Activated CD4-positive, alpha-beta memory T cell treated with anti-CD3 and anti-CD28 coated beads for 36 hours (primary cell): ENCODE measurements at places on chromosomes 7 and 10.

GRCh38 chr10:517241-517830 lies 172.1 kb downstream of the DIP2C start:
- no peak for DNase-seq

DNA sequence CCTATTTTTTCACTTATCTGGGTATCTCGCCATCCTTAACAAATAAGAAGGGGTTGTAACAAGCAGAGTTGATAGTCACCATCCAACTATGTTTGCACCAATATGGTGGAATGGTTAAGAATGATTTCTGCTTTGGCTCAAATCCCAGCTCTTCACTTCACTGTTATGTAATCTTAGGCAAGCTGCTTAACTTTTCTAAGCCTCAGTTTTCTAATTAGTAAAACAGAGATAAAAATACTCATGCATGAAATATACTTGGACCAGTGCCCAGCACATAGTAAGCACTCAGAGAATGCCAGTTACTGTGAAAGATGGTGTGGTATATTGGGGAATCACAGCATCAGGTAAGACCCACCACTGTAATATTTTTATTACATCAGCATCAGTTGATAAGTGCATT lies 33.6 kb downstream of the ABCB1 start:
- no peak for DNase-seq

DNA sequence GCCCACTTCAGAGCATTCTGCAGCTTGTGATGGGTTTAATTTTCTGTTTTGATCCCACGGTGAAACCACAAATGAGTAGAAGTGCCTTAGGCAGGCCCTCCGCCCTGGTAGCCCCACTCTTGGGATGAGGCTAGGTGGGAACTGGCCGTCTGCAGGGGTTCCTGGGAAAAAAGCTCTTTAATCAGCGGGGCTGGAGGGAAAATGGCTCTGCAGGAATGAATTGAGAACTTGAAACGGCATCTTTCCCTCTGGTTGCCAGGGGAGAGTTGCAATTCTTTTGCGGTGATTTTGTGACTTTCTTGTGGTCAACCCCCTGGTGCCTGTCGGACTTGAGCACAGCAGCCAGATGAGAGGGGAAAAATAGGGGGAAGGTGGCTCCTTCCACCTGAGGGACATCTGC lies 32.7 kb downstream of the COL26A1 start:
- DNase-seq, result no peak

DNA sequence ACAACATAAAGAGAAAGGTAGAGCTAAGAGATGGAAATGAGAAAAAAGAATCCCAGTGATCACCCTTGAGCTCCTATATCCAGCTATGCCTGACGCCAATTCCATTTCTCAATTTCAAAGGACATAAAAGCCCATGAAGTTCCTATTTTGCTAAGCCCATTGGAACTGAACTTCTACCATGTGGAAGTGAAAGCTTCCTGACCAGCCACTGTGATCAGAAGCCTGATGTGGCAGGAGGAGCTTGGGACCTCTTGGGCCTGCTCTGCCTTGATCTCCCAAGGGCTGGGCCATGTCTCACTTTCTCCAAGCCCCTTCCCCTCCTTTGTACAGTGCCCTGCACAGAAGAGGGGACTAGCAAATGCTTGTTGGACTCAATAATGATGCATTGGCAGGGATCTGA lies 52.7 kb downstream of the PRLHR start:
- DNase-seq, result no peak

DNA sequence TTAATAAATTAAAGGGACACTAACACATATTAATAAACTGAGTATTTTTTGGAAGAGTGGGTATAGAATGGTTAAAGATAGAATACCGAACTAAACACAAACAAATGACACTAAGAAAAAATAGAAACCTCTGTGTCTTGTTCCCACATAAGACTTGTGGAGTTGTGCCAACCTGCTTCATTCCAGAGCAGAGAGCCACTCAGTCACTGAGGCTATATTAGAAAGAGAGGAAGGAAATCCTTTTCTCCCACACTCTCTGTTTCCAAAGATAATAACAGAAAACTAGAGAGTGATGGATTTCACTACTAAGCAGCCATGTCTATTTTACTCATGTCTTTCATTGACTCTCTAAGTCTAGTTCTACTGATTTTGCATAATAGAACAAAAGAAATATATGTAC lies 26.0 kb downstream of the CTNNA3 start:
- DNase-seq, result no peak

DNA sequence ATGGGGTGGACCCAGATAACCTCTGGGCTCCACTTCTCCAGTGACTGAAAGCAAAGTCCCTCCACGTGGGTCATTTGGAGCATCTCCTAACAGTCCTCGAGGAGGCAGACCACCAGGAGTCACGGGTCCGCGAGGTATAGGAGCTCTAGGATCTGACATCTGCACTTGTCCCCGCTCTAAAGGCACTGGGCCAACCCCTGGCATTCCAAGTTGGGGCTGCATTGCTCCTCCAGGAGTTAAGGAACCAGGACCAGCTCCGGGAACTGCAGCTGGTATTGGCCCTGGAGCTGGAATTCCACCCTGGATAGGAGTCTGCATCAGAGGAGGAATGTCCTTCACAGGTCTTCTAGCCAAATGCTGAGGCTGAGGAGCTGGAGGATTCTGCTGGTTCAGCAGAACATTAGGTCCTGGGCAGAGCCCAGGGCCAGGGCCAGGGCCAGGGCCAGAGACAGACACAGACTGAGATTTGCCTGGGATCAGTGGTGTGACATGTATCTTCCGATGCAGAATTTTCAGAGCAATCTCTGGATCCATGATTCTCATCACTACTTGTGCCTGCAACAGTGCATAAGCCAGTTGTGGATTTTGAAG lies 827 bp downstream of the CSTF2T start:
- no peak for DNase-seq

DNA sequence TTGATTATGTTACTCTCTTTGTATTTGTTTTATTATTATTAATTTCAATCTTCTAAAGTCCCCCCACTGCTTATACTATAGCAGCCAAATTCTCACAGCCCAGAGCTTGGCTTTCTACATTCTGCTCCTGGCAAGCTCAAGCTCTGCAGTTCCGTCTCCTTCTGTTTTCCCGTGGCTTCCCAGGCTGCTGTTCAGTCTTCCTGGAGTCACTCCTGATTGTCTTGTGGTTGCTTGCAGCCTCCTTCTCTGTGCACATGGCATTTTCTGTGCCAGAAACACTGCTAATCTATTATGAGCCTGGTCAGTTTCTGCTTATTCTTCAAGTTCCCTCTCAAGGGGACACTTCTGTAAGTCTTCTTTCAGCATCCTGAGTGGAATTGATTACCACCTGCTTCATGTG lies 533.7 kb upstream of the IGFBP3 start:
- no peak for DNase-seq

- DNase-seq, result no peak
These were observed 163.2 kb downstream of the AVL9 start for GRCh38 chr7:32658467-32658869.
